ENCODE measurements at places on chromosomes 2 and 18.

DNA sequence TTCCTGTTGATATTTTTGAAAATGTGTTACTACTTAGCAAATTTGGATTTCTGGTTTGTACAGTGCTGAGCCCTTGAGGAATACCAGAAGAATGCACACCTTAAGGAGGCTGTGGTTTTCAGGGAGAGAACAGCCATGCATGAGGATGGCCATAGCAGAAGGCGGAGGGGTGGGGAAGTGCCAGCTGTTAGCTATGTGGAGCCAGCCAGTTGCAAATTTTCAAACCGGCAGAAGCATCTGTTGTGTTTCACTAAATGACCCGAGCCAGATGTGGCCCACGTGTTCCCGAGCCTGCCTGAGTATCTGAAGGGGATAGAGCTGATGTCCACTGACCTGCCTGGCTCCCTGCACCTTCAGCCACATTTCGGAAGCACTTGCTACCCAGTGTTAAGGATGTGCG, 16.4 kb upstream of the RBM44 start:
- peaks cover 3% of the 10 kb centered on the region for H3K36me3 ChIP-seq
- no peak overlapping the region for H3K4me3 ChIP-seq
- DNase-seq: no peak
- no peaks in the 10 kb centered on the region for H3K4me1 ChIP-seq
- no peak overlapping the region for H3K27ac ChIP-seq

DNA sequence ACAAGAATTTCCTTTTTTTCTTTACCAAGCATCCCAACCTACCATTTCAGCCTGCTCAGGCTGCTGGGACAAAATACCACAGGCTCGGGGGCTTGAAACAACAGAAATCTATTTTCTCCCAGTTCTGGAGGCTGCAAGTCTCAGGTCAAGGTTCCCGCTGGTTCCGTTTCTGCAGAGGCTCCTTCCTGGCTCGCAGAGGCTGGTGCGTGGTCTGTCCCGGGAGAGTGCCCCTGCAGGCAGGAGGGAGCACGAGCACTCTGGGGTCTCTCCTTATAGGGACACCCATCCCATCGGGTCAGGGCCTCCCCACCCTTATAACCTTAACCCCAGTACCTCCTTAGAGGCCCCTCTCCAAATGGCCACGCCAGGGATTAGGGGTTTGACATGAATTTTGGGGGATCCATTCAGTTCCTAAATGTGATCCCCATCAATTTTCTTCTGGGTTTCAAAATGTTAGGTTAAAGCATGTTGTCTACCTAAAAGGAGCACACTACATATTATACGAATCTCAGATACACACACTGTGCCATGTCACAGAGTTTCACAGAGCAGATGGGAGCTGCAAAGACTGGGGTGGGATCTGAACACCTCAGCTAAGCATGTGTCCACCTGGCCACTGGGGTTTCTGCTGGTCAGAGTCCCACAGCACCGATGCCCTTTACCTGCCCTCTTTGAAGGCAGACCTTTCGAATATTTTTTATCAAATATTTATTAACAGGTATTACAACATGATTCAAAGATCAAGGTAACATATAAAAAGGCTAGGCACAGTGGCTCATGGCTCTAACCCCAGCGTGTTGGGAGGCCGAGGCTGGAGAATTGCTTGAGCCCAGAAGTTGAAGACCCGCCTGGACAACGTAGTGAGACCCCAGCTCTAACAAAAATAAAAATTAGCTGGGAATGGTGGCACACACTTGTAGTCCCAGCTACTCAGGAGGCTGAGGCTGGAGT, 17.6 kb upstream of the ADI1 start:
- no peak for DNase-seq
- no peaks in the 10 kb centered on the region for H3K27me3 ChIP-seq
- peaks cover 12% of the 10 kb centered on the region for H3K36me3 ChIP-seq
- H3K27ac ChIP-seq: no peak overlapping the region
- no peak overlapping the region for H3K4me3 ChIP-seq

DNA sequence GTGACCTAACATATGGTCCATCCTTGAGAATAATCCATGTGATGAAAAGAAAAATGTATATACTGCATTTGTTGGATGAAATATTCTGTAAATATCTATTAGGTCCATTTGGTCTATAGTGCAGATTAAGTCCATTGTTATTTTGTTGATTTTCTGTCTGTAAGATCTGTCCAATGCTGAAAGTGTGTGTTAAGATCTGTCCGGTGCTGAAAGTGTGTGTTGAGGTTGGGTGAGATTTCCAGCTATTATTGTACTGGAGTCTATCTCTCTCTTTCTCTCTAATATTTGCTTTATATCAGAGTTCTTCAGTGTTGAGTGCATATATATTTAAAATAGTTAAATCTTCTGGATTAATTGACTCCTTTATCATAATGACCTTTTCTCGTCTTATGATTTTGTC, 828.8 kb upstream of the CRIM1 start:
- no peak for DNase-seq
- no peak overlapping the region for H3K27ac ChIP-seq
- no peaks in the 10 kb centered on the region for H3K4me1 ChIP-seq
- no peak overlapping the region for H3K4me3 ChIP-seq
- H3K36me3 ChIP-seq: no peaks in the 10 kb centered on the region

DNA sequence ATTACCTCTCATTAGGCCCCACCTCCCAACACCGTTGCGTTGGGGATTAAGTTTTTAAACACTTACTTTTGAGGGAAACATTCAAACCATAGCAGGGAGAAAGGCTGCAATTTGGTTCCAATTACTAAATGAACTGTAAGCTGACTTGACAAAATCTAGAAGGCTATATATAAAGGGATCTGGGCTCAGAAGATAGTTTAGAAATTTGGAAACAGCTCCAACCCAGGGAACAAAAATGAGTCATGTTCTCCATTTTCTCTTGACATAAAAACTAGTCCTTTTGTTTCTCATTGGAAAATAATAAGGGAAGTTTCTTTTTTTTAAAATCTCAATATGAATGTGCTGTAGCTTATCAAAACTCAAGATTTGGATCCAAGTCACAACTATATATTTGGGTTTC, 17.5 kb downstream of the MOGAT1 start:
- H3K4me1 ChIP-seq: no peaks in the 10 kb centered on the region
- H3K4me3 ChIP-seq: no peak overlapping the region
- no peaks in the 10 kb centered on the region for H3K36me3 ChIP-seq
- H3K27ac ChIP-seq: no peak overlapping the region
- DNase-seq: no peak

GRCh38 chr2:56185101-56185581, 1.4 kb downstream of the CCDC85A start:
- H3K27ac ChIP-seq: no peak overlapping the region
- no peaks in the 10 kb centered on the region for H3K36me3 ChIP-seq
- no peaks in the 10 kb centered on the region for H3K27me3 ChIP-seq
- no peak overlapping the region for H3K4me3 ChIP-seq
- DNase-seq: no peak
